Inflammatory macrophage (primary cell): ENCODE measurements at places on chromosomes 7 and 10.

DNA sequence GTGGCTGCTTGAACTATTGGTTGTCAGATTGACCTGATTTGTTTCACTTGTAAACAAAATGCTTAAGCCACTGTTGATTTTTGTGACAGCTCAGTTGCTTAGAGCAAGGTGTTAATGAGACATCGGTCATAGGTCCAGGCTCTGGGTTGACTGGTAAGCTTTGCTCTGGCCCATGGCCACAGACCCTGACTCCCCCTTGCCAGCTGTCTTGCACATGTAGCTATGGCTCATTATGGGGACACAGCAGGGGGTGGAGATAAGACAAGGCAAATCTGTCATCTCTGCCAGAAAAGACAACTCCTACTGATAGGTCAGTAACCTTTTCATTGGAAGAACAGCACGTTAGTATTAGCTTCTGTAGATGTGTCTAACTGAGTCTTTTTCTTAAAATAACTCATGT is 95.3 kb downstream of the KAT6B start:
- DNase-seq = no peak

DNA sequence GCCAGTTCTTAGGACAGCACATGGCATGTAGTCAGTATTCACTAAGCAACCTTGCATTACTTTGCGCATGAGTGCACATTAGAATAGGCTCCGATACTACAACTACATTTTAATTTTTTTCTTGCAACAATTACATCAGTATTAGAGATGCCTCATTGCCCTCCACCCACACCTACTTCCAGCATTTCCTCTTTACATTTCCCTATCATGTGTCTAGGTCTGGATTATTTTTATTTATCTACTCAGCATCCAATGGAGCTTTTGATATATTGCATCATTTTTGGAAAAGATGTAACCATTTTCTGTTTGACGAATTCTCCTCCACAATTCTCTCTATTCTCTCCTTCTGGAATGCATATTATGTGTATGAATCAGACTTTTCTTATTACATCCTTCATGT is 258.2 kb upstream of the GLI3 start:
- no peak for DNase-seq

- DNase-seq = no peak
Measured at GRCh38 chr7:106257752-106258151, 27.0 kb downstream of the NAMPT start.

DNA sequence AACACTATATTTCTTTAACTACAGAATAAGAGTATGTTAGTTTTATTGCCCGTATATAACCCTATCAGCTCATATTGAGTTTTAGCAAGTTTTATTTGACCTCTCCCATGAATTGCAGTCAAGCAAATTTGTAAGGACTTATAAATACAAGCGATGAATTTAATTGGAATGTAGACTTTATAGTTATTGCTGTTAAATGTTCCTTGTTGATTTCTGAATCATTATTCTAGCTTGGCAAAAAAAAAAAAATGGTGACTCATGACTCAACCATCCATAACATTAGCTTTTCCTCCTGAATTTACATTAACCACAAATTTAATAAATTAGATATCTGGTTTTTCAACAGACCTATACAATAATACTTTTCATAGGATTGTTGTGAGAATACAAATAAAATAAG is 334.0 kb upstream of the LRRTM3 start:
- DNase-seq = no peak

GRCh38 chr7:64774204-64774842 is 19.9 kb upstream of the ZNF138 start:
- DNase-seq = no peak

DNA sequence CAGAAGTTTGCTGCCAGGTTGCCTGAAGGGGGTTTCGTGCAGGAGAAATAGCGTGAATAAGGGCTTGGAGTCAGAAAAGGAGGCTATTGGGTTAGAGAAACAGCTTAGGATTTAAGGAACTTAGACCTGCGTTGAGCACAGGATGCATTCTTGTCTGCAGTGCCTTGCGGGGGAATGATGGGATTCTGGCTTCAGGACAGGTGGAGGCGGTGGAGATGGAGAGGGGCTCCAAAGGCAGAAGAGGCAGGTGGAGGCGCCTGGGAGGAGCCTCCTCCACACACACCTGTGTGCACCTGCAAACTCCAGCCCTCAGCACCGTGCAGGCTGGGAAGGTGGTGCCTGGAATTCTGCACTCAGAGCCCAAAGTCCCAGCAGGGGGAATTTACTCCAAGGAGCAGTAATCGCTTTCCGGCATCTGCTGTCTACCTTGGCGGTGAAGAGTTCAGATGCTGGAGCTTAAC is 1.8 kb downstream of the CLIP2 start:
- DNase-seq = no peak

DNA sequence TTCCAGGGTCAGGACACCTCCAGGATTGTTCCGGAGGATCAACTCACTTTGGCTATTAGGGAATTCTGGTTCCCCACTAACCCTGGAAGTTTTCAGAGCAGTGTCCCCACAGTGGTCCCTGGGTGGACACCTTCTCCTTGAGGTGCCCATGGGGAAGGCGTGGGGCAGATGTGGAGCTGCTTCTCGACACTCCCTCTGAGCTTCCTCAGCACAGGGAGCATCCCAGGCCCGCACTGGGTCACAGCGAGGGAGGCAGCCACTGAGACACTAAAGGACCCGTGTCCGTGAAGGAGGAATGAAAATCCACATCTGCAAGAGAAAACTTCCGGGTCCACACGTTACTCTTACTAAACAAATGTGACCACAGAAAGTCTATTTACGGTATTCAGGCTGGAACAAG is 48.2 kb upstream of the MNX1 start:
- DNase-seq = no peak

DNA sequence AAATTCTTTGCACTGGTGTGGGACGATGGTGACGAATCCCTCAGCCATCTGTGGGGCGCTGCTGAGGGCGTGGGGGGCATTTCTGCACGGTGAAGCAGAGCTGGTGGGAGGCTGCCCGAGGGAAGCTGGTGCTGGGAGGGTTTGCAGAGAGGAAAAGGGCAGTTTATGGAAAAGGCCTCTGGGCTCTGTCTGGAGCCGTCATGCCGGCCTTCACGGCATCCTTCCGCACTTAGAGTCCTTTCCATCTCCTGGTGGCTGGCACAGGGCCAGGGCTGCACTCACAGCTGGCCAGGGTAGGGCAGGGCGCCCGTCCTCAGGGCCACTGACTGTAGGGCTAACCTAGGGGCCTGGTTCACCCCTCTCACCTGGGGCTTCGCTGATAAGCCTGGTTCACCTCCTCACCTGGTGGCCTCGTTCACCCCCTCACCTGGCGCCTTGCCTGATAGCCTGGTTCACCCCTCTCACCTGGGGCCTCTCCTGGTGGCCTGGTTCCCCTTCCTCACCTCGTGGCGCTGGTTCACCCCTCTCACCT is 598 bp upstream of the AMZ1 start:
- peak; percentile 42 for DNase-seq

GRCh38 chr10:4181081-4181480 is 396.1 kb upstream of the KLF6 start:
- DNase-seq = no peak

GRCh38 chr7:1596181-1597043 is 26.6 kb upstream of the PSMG3 start:
- no peak for DNase-seq

- no peak for DNase-seq
Measured at GRCh38 chr10:92479547-92479946, 94.3 kb downstream of the IDE start.

GRCh38 chr10:48970046-48970445 is 30.4 kb upstream of the LRRC18 start:
- DNase-seq = no peak

DNA sequence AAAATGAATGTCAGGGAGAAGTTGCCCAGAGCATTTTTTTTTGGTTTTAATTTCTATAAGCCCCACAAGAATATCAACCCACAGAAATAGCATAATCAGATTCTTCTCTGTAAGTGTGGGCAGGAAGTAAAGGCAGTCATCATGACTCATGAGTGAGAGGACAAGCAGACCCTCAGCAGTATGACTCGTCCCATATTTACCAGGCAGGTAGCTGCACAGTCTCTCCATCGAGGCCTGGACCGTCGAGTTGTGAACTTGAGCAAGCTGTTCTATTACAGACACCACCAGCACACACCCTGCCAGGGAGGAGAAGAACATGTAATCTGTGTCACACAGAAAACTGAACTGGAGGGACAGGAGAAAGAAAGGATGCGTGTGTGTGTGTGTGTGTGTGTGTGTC is 37.8 kb downstream of the AOAH start:
- no peak for DNase-seq

DNA sequence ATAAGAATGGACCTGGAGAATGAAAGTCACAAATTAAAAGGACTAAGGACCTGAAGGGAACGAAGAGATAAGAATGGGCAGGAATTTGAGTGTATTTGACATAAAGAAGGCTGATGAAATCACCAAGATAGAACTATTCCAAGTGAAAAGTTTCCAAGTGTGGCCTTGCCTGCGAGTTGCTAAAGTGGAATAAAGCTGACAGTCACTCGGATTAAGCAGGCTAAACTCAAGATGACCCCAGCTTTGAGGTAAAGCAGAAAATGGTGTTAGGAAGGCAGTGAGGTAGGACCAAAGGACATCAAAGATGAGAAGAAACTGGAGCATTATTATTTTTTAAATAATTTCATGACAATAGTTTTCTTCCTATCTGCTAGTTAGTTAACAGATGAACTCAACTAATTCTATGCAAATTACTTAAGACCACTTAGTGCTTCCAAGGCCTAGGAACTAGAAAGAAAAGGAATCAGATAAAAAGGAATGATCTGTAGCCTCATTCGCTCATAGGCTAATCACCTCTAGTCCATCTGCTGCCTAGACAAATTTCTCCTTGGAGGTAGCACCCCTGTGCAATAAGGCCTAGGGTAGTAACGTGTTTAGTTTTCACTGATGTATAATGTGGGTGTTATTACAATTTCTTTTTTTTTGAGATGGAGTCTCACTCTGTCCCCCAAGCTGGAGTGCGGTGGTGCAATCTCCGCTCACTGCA is 34.5 kb downstream of the EZH2 start:
- no peak for DNase-seq

DNA sequence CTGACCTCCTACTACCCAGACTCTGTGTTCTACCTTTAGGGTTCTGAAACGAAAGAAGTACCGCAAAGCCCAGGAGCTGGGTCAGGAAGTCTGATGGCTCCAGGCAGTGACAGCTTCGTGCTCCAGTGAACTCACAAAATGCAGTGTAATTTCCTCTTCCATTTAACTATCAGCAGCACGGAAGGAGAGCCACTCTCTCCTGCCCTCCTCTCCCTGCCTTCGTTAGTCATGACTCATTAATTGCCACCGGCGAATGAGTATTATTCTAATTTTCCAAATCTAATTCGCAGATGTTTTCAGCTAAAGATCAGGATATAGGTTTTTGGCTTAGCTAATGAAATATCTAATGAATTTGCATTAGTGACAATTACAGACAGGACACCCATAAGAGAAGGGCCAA is 1262.0 kb downstream of the TYW1 start:
- no peak for DNase-seq

GRCh38 chr7:105241198-105241597 is 147.5 kb downstream of the SRPK2 start:
- DNase-seq = no peak

DNA sequence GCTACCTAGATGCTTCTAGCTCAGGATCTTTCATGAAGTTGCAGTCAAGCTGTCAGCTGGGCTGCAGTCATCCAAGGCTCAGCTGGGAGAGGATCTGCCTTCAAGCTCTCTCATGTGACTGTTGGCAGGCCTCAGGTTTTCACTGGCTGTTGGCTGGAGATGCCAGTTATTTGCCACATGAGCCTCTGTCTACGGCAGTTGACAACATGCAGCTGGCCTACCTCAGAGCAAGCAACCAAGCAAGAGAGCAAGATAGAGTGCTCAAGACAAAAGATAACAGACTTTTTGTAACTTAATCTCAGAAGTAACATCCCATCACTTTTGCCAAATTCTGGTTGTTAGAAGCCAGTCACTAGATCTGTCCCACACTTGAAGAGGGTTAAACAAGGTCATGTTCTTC is 125.8 kb downstream of the TPST1 start:
- no peak for DNase-seq

DNA sequence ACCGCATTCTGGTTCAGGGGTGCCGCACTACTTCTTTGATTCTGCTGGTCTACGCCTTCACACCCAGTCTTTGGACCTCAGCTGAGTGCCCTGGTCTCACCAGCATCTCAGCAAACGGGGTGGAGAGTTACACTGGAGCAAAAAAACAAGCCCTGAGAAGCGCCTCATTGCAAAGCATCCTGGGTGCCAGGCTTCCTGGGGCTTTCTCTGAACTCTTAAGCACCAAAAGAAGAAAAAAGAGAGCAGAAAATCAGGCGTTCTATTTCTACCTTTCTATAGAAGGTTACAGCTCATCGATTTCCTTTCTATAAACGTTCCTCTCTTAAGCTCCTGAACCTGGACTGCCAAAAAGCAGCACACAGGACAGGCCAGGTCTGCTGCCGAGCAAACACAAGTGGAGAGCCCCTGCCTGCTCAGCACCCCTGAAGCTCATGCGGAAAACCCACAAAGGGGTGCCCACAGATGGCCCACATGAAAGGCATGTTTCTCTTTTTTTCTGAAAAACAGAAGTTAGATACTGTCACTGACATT is 217.9 kb downstream of the SFMBT2 start:
- DNase-seq = peak; percentile 10

GRCh38 chr10:66927971-66928770 is 2.3 kb downstream of the LRRTM3 start:
- DNase-seq = no peak

- DNase-seq = no peak
Measured at GRCh38 chr7:124328774-124329173, 295.9 kb upstream of the TMEM229A start.

DNA sequence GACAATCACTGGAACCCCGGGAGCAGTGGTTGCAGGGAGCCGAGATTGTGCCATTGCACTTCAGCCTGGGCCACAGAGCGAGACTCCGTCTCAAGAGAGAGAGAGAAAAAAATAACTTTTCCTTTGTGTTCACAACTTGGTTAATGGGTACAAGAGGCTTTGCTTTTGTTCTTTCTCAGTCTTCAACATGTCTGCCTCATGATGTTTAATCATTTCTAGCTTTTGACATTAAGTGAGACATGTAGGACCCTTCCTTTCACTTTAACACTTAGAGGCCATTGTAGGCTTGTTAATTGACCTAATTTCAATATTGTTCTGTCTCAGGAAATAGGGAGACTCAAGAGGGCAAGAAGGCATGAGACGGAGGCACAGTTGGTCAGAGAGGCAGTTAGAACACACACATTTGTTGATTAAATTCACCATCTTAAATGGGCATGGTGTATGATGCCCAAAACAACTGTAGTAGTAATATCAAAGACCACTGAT is 9.3 kb upstream of the CRCP start:
- no peak for DNase-seq

DNA sequence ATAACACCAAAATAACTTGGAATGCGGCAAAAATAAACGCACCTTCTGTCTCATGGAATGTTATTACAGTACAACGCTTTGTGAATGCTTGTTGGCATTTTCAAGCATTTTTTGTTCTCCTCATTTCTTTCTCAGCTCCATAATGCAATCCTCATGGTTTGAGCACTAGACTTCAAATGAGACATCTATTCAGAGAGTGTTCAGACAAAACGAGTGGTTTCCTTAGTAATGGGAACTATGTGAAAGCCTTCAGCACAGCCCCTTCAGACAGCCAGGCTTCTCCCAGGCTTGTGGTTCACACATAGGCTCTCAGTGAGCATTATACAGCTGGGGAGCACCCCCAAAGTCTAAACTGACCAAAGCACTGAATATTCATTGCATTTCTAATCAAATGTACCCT is 8.6 kb upstream of the LRRN3 start:
- DNase-seq = no peak

GRCh38 chr7:14687777-14688176 is 214.8 kb downstream of the DGKB start:
- no peak for DNase-seq
